ENCODE measurements at places on chromosomes 5 and 9. TPM values are rescaled to one million over a fixed set of nuclear protein-coding genes. Genes with fewer than 3 reads are reported as not detected.

DNA sequence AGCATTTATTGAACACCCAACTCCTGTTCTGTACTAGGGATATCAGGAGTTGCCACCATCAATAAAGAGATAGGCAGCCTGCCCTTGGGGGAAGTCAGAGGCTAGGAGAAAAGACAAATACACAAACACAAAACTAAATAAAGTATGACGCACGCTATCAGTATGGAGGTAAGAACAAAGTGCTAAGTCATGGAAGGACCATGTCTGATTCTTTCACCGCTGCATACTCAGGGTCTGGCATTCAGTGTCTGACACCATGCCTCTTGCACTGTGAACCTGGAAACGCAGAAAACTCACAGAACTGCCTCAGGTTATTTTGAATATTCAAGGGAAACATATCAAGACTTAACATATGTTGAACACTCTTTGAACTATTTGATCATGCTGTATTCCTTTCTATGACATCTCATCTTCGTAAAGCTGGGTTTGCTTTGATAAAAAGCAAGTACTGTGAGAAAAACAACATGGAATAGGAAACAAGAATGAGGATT is 65.3 kb downstream of the ADAMTSL1 start:
- DNase-seq = no peak
- no peak overlapping the region for H3K27ac ChIP-seq
- H3K4me3 ChIP-seq = no peak overlapping the region
- H3K36me3 ChIP-seq = no peaks in the 10 kb centered on the region
- no peaks in the 10 kb centered on the region for H3K4me1 ChIP-seq

GRCh38 chr5:68423154-68423811 is 207.7 kb downstream of the PIK3R1 start:
- peak; percentile 43 for DNase-seq
- H3K27ac ChIP-seq = peak overlapping the region; percentile 0
- H3K4me3 ChIP-seq = no peak overlapping the region
- no peaks in the 10 kb centered on the region for H3K36me3 ChIP-seq
- H3K27me3 ChIP-seq = no peaks in the 10 kb centered on the region
- peaks cover 42% of the 10 kb centered on the region for H3K4me1 ChIP-seq

GRCh38 chr9:135698767-135699166 is 514 bp downstream of the SOHLH1 start:
- peaks cover 1% of the 10 kb centered on the region for H3K27me3 ChIP-seq
- H3K36me3 ChIP-seq = no peaks in the 10 kb centered on the region
- no peak overlapping the region for H3K27ac ChIP-seq

GRCh38 chr9:118962426-118962825 is 406.8 kb downstream of the BRINP1 start:
- no peak overlapping the region for H3K4me3 ChIP-seq
- DNase-seq = no peak
- H3K27ac ChIP-seq = no peak overlapping the region
- no peaks in the 10 kb centered on the region for H3K27me3 ChIP-seq
- H3K4me1 ChIP-seq = no peaks in the 10 kb centered on the region

Gene GADD45G
- total RNA-seq = 5.1 TPM

GRCh38 chr9:133226219-133227171 is 17.4 kb upstream of the OBP2B start:
- no peaks in the 10 kb centered on the region for H3K4me1 ChIP-seq
- no peak overlapping the region for H3K27ac ChIP-seq
- H3K27me3 ChIP-seq = peaks cover 6% of the 10 kb centered on the region
- H3K36me3 ChIP-seq = no peaks in the 10 kb centered on the region

- no peaks in the 10 kb centered on the region for H3K36me3 ChIP-seq
- no peaks in the 10 kb centered on the region for H3K4me1 ChIP-seq
- no peak overlapping the region for H3K4me3 ChIP-seq
Measured at GRCh38 chr9:107905308-107906020, 415.9 kb upstream of the KLF4 start.

Gene COL23A1
- total RNA-seq = not detected
